Suppressor macrophage treated with lipopolysaccharide for 4 hours (primary cell): ENCODE measurements at places on chromosomes 4 and X.

- peak; percentile 85 for DNase-seq
Measured at GRCh38 chrX:39144956-39145355, 343.7 kb downstream of the MID1IP1 start.

DNA sequence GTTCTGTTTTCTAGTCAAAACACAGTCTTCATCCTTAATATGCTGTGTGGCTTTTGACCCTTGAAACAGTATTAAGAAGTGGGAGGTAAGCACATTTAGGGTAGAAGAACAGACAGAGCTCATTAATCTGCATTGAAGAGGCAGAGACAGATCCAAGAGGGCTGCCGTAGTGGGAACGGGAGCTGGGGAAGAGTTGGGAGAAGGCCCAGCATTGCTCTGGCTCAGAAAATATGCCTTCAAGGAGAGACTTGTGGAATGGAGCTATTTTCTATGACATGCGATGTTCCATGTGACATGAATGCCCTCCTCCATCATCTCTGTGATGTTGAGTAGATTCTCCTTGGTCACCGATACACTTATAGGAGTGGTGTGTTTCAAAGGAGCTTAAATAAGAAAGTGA, 273.3 kb upstream of the BOD1L1 start:
- DNase-seq, result no peak

- DNase-seq, result no peak
Measured at GRCh38 chrX:118675966-118676349, 51.4 kb upstream of the IL13RA1 start.

- no peak for DNase-seq
Measured at GRCh38 chr4:40820101-40820500, 70.3 kb downstream of the NSUN7 start.

DNA sequence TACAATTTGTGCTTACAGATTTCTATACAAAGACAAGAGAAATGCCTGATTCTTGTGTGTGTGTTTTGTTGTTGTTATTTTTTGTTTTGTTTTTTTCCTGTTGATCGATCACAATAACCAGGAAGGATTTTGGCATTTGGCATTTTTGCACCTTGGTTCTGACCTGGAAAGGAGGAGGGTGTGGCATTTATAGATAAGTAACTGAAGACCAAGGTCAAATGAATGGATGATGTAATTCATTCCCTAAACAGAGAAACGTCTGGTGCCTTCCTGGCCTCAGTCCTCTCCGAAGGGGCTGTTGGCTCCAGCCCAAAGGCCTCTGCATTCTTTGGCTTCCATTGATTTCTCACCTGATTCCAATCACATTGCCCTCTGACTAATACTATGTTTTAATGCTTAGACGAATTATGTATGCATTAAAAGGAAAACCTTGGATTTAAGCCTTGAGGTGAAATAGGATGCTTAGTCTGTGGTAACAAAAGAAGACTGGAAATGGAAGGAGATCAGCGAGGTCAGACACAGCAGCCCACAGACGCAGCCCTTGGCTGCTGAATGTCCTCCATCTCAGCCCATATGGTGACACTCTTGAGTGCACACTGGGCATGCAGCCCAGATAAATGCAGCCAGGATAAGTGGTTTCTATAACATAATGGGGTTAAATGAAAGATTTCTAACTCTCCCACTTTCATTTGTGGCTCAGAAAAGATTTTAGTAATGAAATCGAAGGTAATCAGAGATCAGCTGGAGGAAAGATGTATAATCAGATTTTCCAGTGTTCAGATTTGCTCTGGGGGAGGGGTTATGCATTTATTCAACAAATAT, 60.5 kb upstream of the TRIM2 start:
- DNase-seq, result no peak

GRCh38 chr4:17033025-17033767, 134.8 kb upstream of the LDB2 start:
- no peak for DNase-seq

GRCh38 chrX:80285131-80285773, 135.0 kb upstream of the TENT5D start:
- DNase-seq, result peak; percentile 12

DNA sequence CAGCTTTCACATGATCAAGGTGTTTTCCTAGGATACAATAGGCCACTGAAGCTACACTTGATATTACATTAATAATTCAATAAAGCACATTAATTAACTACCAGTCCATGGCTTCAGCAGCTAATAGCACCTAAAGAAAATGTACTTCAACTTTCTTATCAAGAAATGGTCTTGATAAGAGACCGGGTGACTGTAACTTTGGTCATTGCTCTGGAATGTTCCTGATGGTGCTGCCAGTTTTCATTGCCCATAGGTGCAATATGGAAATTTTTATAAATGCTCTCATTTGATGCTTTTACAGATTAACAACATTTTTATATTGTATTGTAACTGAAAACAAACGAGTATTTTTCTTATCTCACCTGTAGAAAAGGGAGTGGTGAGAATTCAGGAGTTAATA, 165.4 kb downstream of the SHROOM3 start:
- DNase-seq, result no peak

- DNase-seq, result no peak
Measured at GRCh38 chrX:38095971-38096529, 89.7 kb downstream of the SYTL5 start.

DNA sequence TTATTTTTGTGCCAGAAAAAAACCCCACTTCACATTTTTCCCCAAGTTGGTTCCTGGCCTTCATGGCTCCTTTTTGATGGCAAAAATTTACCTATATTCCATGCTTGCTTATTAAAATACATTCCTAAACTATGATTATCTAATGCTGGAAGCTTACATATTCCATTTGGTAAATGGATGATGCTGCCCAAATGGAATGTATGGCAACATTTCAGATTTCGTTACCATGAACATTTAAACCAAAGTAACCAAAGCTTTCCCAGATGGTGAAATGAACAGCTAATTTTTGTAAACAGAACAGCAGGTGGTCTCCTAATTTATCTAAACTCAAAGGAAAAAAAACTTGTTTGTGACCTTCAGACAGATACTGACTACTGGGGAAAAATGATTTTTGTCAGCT, 110.8 kb upstream of the TEX13A start:
- DNase-seq, result no peak

- DNase-seq, result peak; percentile 62
Measured at GRCh38 chr4:92101737-92102172, 202.0 kb upstream of the GRID2 start.

DNA sequence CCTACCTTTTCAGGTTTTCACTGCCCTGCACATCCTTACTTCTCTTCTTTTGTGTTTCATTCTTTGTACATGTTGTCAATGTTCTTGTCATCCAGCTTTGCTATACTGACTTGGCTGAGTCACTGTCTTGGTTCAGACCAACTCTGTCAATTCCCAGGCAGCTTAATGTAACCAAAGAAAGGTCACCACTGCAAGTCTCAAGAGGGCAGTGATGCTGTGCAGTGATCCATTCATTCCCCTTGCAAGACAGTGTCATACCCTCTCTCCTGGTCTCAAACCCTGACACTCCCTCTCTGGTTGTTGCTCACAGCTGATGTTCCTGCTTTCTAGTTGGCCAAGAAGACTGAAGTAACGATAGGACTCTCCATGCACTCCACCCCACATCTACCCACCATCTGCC, 17.5 kb downstream of the RAB39B start:
- no peak for DNase-seq

DNA sequence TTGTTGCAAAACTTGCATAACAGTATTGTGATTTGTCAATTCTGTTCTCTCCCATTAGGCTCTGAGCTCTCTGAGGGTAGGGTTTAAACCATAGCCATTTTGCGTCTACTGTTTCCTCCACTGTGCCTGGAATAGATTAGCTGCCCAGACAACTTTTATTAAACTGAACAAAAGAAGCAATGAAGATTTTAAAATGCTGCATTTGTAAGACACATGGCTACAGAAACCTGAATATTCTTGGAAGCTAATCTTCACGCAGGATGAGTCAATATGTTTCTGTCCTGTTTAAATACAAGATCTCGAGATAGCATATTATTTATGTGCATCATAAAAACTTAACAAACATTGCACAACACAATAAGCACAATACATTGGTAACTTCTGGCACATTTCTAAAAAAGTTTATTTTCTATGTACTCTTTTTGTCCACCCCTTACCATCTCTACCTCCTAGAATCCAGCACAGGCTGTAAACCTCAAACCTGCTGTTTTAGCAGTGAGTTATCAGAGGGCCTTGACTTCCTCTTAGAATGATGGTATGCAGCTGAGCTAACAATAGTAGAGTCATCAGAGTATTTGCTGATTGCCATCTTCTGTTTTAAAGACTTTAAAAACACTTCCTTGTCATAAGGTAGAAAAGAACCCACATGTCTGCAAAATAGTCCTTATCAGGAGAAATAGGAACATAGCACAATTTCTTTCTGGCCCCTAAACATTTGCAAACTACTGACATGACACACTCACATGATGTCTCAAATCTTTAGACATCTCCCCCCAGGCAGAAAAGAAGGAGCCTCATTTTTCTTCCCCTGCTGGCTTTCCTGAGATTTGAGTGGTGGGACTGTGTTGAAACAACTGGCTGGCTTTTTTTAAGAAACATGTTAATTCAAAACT, 10.6 kb upstream of the CCNG2 start:
- DNase-seq, result peak; percentile 31

GRCh38 chrX:104745152-104745551, 179.2 kb downstream of the IL1RAPL2 start:
- DNase-seq, result no peak

- no peak for DNase-seq
Measured at GRCh38 chr4:7166237-7166636, 26.1 kb upstream of the SORCS2 start.

GRCh38 chr4:143289370-143289769, 47.3 kb upstream of the GAB1 start:
- no peak for DNase-seq
